Stimulated activated CD4-positive, alpha-beta T cell treated with anti-CD3 and anti-CD28 coated beads, TNF-alpha, amount 100 ng/mL, for 1 hour (primary cell): ENCODE measurements at places on chromosomes 11 and 22.

DNA sequence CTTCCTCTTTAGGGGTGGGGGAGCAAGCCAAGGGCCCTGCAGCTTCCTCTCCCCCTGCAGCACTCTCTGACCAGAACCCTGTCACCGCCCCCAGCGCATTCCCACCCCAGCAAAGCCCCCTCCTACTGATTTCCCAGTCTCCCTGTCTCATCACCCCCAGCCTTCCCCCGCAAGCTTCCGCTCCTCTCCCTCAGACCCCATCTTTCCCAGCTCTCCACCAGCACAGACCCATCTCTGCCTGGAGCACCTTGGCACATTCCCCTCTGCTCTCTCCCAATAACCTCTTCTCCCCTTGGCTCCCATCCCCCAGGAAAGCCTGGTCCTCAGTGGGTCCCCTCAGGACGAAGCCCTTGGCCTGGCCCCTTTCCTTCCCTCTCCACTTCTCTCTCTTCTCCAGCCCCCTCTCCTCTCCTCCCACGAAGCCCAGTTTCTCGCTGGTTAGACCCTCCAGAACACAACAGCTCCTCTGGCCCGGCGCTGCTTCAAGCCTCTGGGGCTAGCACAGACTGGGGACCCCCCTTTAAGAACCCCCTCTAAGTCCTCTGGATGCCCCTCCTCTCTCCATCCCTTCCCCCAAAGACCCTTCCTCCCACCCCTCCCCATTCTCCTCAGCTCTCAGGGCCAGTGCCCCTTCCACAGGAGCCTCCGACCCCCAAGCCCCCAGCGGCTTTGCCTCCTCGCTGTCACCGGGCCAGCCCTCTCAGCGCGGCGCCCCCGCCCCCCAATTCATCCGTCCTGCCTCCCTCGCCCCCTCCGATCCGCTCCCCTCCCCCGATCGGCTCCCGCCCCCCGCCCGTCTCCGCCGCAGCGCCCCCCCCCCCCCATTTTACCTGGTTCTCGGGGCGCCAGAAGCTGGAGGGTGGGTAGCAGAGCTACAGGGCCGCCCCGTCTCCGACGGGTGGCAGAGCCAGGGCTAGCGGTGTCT is 594 bp downstream of the NRXN2 start:
- DNase-seq = no peak

GRCh38 chr22:30205281-30206115 is 41.1 kb downstream of the LIF start:
- DNase-seq = no peak

DNA sequence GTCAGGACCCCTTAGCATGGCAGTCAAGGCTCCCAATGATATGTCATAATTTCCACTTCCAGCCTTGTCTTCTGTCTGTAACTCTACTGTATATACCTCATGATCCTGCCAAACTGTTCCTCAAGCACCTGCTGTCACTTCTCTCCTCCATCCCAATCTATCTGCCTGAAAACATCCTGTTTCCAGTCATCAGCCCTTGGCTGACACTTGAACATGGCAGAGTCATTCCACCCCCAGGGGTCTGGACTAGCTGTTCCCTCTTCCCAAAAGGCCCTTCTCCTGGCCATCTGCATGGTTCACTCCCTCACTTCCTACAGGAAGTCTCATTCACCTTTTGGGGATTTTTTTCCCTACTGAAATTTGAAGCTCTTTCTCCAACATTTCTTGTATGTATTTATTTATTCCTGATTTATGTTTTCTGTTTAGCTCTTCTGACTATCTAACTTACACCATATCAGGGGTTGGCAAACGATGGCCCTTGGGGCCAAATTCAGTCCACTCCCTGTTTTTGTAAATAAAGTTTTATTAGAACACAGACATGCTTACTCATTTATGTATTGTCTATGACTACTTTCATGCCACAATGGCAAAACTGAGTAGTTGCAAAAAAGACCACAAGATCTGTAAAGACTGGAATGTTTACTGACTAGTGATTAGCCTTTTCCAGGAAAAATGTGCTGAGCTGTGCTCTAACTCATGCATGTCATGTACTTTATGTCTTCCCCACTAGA is 278.4 kb downstream of the KIRREL3 start:
- no peak for DNase-seq

DNA sequence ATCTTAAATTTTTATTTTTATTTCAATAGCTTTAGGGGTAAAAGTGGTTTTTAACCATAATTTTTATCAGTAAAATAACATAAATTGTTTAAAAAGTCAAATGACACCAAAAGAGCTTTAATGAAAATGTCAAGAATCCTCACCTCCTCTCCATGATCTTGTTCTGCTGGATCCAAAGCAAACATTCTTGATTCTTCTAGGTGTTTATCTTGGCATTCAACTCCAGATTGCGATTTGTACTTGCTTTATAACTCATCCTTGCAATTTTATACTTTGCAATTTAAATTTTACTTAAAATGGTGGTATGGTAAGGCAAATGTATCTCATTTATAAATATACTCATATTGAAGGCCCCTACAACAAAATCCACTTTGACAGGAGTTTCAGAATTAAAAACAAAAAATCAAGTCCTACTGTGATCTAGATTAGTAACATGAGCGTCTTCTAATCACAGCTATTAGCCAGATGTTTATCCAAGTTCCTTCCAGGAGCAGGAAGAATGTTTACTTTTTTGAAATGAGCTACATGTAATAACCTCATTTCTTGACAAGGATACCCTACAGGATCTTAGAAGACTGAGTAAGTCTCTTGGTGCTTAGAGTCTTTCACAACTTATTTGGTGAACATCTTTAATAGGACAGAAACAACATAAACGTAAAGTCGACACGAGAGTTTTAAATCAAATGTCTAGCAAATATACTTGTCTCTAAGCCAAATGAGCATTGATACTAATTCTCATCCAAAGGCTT is 72.4 kb upstream of the CARD18 start:
- no peak for DNase-seq

GRCh38 chr22:21933413-21933812 is 19.2 kb downstream of the PPM1F start:
- DNase-seq = no peak

- DNase-seq = no peak
Observed at GRCh38 chr11:74354036-74354435, 42.6 kb upstream of the P4HA3 start.

- no peak for DNase-seq
Observed at GRCh38 chr11:108278546-108278945, 55.7 kb downstream of the ATM start.

GRCh38 chr11:116984589-116984988 is 113.6 kb downstream of the SIK3 start:
- no peak for DNase-seq

DNA sequence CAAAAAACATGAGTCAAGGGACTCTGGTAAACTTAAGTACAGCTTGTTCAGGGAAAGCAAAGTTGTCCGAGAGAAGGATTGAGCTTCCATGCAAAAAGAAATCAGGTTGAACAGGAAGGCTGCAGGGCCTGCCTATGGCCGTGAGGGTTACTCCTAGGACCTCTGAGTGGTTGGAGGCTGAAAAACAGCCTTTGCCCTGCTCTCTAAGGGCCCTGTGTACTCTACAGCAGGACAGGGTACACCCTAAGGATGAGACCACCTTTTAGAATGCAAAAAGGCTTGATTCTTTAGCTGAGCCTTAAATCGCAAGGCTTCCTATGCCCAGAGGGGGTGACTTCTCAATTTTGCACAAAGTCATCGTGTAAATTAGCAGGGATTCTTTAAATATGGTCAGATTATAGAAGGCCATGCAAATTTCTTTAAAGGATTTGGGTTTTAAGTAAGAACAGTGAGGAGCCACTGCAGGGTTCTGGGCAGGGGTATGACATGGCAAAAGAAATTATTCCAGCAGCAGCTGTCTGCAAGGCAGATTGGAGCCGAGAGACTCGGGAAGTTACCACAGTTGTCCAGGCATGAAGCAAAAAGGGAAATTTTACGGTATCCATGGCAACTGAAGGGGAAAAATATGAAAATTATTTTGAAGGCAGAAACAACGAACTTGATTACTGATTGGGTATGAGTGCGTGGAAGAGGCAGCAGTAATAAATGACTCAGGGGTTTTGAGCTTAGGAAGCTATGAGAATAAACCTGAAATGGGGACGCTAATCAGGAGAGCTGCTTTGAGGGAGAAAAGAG is 91.8 kb downstream of the FAM76B start:
- no peak for DNase-seq

DNA sequence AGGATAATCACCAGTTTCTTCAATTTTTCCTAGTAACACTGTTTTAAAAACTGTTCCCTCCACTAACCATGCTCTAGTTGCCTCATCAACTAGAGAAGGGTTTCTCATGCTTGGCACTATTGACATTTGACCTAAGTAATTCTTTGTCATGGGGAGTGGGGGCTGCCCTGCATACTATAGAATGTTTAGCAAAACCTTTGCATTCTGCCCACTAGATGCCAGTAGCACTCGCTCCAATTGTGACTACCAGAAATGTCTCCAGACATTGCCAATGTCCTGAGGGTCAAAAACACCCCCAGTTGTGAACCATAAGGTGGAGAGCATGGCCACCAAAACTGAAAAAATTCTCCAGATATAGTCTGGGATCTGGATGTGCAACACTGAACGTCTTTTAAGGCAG is 27.6 kb upstream of the BMAL1 start:
- no peak for DNase-seq

DNA sequence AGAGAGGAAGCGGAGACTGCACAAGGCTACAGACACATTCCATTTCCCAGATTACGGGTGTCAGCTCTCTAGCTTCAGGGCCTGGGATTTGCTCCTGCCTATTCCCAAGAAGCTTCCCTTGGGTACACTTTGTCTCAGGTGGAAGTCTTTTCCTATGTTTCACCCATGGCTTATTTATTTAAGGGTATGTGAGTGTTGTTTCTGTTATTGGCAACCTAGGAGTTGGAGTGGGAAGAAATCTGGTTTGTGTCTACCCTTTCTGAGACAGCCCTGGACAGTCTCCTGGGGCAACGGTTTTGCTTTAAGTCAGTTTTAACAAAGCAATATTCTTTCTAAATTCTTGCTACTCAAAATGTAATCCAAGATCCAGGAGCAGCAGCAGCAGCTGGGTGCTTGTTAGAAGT is 127.0 kb downstream of the MICAL2 start:
- no peak for DNase-seq

- no peak for DNase-seq
Observed at GRCh38 chr22:23062616-23063538, 7.4 kb upstream of the GNAZ start.

- DNase-seq = no peak
Observed at GRCh38 chr11:32478277-32478731, 43.0 kb upstream of the WT1 start.

- no peak for DNase-seq
Observed at GRCh38 chr11:132008872-132009271, 638.5 kb downstream of the NTM start.

- no peak for DNase-seq
Observed at GRCh38 chr11:68940651-68941323, 37.1 kb downstream of the IGHMBP2 start.

DNA sequence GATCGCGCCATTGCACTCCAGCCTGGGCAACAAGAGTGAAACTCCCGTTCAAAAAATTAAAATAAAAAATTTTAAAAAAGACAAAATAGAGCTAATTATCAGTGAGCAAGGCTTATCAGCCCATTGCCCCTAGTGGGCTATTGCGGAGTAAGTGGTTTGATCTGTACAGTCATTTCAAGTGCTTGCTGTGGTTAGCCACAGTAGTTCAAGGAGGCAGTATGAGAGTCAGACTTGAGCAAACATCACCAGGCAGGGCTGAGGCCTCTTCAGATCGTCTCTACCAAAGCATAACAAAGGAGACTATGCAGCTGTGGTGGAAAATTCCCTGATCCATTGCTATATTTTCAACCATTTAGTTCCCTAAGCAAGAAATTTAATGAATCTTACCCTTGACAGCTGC is 4.3 kb upstream of the SBF2 start:
- no peak for DNase-seq

DNA sequence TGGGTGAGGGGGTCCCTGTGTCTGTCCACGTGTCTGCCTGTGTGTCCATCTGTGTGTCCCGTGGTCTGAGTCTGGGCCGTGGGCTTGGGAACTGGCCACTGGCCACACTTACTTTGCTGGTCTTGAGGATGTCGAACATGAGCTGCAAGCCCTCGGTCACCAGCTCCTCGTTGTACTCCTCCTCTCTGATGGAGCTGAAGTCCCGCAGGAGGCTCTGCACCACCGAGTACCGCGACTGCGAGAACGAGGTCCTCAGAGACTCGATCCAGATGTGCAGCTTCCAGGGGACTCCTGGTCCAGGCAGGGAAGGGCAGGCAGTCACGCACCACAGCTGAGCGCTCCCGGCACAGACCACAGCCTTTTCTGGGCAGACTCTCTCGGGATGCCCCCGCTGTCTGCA is 55.4 kb downstream of the NAT10 start:
- no peak for DNase-seq

- DNase-seq = no peak
Observed at GRCh38 chr11:32366666-32367065, 68.7 kb downstream of the WT1 start.

DNA sequence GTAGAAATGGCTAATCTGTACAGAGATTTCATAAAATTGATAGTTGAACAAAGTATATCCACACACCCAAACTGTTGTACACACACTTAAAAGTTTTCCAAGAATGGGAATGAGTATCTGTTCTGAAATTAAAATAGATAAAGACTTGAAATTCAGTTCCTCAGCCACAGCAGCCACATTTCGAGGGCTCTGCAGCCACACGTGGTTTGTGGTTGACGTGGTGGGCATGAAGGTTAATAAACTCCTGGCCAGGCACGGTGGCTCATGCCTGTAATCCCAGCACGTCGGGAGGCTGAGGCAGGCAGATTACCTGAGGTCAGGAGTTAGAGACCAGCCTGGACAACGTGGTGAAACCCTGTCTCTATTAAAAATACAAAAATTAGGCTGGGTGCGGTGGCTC is 24.0 kb downstream of the TPST2 start:
- no peak for DNase-seq

DNA sequence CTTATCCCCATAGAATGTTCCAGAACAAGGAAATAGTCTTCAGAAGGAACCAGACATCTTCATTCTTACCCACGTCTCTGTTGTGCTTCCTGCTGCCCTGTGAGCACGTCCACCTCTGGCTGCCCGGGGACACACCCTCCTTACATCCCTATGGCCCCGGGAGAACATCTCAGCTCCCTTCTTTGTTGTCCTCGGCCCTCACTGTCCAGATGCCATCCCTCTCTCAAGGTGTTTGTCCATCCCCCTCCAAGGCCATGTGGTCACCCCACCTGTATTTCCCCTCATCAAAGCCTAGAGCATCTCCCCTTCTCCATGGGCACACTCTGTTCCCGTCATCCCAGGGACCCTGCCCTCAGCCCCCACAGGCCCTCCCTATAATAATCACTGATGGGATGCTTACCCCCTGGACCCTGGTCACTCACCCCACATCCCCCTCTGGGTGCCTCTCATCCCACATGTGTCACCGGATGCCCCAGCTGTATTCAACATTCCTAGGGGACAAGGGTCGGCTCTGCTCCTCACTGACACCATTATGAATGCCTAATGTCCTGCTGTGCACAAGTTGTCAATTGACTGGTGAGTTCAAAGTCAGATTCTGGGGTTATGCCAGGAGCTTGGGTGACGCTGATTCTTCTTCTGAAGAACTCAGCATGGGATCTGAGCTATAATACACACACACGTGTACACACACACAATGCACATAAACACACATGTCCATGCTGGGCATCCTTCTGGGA is 28.8 kb downstream of the IGLL5 start:
- no peak for DNase-seq

- DNase-seq = no peak
Observed at GRCh38 chr11:36469881-36470802, 39.9 kb downstream of the TRAF6 start.

- DNase-seq = no peak
Observed at GRCh38 chr22:31244943-31245451, 32.9 kb downstream of the LIMK2 start.

GRCh38 chr11:112175599-112175952 is 264 bp downstream of the BCO2 start:
- no peak for DNase-seq

GRCh38 chr11:77347948-77348347 is 46.5 kb upstream of the GDPD4 start:
- DNase-seq = no peak
